Activated CD4-positive, alpha-beta T cell treated with anti-CD3 and anti-CD28 coated beads for 1 hour (primary cell): ENCODE measurements at places on chromosomes 6 and 20.

GRCh38 chr20:59386809-59387208, 86.4 kb downstream of the EDN3 start:
- DNase-seq: no peak

- no peak for DNase-seq
Observed at GRCh38 chr6:117906958-117907600, at the start of gene SLC35F1. Gene SLC35F1 (plus strand): TSS chr6:117907264.

GRCh38 chr20:45459606-45460005, 9.9 kb upstream of the WFDC2 start:
- DNase-seq: no peak

- DNase-seq: no peak
Observed at GRCh38 chr20:57417051-57417689, 26.0 kb downstream of the RBM38 start.

GRCh38 chr6:7419065-7419464, 29.5 kb downstream of the RIOK1 start:
- no peak for DNase-seq

DNA sequence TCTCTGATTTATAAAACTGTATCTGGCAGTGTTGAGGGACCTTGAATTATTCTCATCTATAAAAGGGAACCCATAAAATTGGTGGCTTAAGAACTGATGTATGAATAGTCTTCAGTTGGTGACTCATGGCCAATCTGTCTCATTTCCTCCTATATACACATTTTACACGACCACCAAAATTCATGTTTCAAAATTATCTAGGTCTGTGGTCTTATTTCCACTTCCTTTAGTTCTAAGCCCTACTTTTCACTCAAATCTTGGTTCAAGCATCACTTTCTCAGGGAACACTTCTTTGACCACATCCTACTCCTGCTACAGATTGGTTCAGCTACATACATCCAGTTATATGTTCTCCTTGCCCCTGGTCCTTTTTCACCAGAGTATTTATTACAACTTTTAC, 18.6 kb upstream of the ENPP1 start:
- DNase-seq: no peak

DNA sequence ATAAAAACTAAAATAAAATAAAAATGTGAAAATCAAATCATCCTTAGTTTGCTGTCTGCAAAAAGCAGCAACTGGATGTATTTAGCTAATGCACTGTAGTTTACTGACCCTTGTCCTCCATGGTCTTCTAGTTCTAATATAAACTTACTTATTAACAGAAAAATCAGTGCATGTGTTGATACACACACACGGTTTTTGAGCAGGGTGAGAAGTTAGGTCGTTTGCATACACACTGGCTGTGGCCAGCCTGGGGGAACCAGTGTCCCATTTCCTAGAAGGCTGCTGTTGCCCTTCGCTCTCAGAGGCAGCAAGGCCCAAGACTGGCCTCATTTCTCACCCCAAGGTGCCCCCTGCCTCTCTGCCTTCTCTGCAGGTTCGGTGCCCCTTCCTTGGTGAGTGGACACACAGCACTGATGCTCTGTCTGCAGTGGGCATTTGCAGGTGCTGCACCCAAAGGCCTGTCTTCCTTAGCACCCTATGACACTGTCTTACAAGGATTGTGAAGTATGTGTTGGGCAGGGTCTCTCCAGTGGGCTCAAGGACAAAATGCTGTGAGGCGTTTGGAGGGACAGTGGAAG, 168.5 kb downstream of the SCP2D1 start:
- no peak for DNase-seq

- DNase-seq: no peak
Observed at GRCh38 chr6:63140692-63141318, 70.5 kb upstream of the FKBP1C start.

DNA sequence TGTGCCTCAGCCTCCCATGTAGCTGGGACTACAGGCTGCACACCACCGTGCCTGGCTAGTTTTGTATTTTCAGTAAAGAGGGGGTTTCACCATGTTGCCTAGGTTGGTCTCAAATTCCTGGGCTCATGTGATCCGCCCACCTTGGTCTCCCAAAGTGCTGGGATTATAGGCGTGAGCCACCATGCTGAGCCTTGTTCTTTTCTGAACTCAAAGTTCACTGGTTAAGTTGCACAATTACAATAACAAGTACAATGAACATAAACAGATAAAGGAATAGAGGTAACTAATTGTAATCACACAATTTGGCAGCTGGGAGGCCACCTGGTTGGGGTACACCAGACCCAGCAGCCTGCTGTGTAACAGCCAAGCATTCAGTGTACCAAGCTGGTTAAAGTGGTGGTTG, 6.7 kb downstream of the NUDT3 start:
- DNase-seq: no peak

DNA sequence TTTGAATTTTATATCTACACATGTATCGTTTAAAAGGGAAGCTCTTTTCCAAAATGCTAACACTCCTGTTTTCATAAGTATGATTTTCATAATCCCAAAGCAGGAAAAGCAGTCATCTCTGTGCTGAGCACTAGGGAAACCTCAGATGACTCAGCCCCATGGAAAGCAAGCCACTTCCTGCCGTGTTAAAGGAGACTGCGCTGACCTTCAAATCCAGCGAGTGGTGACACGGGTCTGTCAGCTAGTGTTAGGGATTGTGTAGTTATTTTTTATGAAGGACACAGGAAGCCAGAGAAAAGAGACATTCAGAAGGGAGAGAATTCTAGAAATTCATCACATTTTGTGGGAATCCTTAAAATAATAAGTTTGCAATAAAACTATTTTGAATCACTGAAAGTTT, 57.0 kb upstream of the CD93 start:
- no peak for DNase-seq

DNA sequence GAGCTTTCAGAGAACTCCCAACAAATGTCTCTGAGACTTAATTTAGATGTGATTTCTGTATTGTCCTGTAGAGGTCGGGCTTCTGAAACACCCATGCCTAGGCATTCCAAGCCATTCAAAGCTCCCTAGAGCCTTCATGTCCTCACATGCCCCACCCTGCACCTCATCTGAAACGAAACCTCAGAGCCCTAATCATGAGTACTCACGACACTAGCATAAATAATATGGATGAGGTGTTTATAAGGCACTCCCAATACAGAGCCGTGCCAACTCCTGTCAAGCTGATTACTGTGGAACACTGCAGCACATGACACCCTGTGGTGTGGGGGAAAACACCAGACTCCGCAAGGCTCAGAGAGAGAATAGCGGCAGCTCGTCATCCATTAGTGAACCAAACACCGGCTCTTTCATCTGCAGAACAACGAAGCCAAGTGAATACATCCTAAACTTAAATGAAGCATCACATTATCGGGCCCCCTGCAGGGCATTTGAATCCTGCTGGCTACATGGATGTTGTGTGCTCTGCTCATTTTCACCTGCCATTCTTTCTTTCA, 83.8 kb downstream of the FNDC1 start:
- DNase-seq: no peak

DNA sequence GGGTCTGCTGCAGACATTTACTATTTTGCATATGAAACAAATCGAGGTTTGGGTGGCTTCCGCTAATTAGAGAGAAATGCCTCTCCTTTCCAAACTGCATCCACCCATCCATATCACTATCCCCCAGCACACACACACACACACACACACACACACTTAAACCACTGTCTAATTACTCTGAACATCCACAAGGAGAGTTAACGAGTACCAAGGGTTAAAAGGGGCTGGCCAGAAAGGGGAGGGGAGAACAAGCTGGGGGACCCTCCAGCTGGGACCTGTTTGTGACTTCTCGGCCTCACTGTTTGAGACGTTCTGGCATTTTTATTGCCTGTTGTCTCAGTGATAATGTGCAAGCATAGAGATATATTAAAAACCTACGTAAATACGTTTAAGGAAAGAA, 261.2 kb downstream of the FOXC1 start:
- DNase-seq: no peak

DNA sequence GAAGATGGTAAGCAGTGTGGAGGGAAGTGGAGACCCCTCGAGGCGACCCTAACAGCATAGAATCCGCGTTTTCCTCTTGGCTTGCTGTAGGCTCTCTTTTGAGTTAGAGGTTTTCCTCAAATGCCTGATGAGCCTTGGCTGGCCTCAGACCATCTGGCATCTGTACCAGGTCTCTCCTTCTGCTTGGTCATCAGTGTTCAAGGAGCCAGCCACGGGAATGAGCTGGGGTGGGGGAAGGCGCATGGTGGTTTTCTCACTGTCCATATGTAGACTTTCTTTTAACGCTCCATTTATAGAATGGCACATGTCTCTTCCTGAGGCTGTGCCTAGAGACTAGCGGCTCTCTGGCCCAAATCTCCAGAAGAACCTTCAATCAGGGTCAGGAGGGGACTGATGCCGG, 8.1 kb upstream of the GUCA1A start:
- DNase-seq: no peak

- no peak for DNase-seq
Observed at GRCh38 chr6:121641158-121641557, 205.7 kb downstream of the GJA1 start.

DNA sequence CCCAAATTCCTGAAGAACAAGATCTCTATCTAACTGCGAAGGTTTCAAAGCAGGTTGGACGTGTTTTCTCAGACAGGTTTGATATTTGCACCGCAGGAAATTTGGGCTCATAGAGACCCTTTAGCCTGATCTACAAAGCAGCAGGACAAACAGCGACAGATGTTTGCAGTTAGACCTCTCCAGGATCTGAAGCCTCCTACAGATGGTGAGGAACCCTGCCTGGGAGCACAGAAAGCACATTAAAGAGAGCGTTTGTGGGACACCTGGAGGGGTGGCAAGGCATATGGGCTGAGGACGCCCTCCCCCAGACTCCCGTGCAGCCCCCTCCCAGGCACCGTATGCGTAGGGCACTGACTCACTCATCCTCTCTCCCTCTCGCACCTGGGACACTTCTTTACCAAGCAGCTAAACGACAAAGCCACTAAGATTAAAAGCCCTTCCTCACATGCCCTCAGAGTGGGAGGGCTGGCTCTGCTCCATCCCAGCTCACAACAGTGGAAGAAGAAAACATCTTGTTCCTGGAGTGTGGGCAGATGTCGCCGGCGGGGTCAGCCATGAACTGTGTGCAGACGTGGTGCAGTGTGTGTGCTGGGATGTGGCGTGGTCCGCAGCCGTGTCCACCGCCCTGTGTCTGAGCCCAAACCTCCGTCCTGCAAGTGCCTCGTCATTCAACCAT, 249.7 kb upstream of the AFDN start:
- no peak for DNase-seq

GRCh38 chr6:135438907-135439535, 58.5 kb downstream of the AHI1 start:
- no peak for DNase-seq

DNA sequence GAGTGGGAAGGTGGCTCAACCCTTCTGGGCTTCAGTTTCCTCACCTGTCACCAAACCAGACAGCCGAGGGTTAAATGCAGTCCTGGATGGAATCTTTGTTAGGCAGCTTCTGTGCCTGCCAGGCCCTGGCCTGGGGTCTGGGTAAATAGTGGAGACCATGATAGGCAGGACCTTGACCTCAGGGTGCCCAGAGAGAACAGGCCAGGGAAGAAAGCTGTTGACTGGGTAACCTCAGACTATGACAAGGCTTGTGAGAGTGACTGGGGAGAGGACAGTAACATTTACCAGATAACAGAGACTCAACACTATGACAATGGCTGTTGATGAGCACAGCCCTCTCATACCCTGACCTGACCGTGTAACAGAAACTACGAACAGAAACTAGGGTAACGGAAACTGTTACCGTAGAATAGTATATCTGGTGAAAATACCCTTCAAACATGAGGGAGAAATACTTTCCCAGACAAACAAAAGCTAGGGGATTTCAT, 218.3 kb downstream of the PREX1 start:
- DNase-seq: no peak
